ENCODE measurements at places on chromosomes 16 and 17.

DNA sequence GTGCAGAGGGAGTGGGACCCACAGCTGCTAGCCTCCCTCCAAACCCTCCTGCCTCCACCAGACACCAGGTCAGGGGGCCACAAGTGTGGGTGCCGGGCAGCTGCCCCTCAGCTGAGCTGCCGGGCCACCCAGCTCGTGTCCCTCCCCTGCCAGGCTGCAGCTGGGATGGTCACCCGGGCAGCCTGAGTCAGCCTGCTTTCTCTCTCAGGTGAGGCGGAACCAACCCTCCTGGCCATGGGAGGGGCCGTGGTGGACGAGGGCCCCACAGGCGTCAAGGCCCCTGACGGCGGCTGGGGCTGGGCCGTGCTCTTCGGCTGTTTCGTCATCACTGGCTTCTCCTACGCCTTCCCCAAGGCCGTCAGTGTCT, 6.9 kb downstream of the SLC16A3 start:
- DNase-seq = no peak

GRCh38 chr16:25493136-25493811, 198.5 kb upstream of the HS3ST4 start:
- DNase-seq = no peak

DNA sequence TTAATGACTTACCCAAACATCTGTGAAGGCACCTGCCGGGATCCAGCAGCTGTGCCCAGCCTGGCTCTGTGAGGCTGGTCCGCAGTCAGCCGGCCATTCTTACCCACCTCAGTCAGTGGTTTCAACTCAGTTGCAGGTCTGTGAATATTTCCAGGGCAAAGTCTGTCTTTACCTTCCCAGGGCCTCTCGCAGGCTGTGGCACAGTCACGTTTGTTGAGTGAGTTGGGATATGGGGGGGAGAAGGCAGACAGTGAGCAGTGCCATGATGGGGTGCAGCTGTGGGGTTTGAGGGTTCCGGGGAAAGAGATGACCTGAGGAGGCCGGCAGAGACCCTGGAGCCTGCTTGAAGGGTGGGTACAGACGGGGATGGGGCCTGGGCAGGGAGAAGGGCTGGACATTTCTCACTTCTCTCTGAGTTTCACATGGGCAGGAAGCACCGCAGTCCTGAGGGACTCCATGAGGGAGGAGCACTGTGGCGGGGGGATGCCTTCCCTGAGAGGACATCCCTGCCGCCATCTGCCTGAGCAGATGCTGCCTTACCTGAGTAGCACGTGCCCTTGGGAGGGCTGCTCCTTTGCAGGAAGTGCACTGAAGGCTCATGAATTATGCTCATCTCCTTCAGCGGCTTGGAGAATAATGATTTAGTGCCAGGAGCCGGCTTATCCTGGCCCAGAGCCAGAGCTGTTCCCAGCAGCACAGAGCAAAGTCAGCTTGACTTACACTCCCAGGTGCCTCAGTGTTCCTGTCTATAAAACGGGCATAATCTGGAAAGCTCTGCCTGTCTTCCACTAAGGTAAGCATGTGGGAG, 48.1 kb downstream of the KSR1 start:
- no peak for DNase-seq

GRCh38 chr16:27253526-27253930, 15.0 kb downstream of the NSMCE1 start:
- DNase-seq = peak; percentile 57

- DNase-seq = no peak
Measured at GRCh38 chr16:24729951-24730815, 732 bp downstream of the TNRC6A start.

DNA sequence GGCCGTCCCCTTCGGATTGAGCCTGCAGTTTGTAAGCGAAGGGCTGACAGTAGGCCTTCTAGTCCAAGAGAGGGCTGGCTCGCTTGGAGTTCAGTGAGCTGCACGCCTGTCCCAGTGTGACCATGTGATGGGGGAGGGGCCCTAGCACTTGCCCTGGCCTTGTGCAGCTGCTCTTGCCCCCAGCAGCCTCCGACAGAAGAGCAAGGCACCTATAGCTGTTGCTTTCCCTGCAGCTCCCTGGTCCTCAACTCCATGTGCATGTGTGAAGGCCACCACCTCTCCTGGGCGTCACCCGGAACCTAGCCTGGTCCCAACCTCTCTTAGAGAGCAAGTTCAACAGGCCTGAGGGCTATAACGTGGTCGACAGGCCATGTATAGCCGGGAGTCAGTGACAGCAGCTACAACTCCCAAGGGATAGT, 5.6 kb downstream of the SPHK1 start:
- DNase-seq = no peak

GRCh38 chr17:48726916-48727286, 1.6 kb downstream of the HOXB13 start:
- DNase-seq = no peak

- no peak for DNase-seq
Measured at GRCh38 chr16:76265434-76266045, 11.7 kb upstream of the CNTNAP4 start.

DNA sequence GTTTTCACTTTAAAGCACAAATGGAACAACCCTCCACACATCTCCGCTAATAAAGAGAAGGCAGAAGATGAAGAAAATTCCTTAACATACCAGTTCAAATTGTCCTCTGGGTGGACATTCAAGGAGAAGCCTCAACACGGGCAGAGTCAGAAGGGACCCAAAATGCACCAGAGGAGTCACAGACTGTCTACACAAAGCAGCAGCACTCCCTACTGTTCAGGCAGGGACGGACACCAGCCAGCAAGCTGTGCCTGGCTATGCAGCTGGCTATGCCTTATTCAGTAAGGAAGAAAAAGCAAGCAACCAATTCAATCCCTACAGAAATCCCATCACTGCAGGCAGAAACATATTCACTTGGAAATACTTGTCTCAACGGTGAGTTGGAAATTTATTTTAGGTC, 8.1 kb downstream of the DNAJC7 start:
- DNase-seq = no peak

DNA sequence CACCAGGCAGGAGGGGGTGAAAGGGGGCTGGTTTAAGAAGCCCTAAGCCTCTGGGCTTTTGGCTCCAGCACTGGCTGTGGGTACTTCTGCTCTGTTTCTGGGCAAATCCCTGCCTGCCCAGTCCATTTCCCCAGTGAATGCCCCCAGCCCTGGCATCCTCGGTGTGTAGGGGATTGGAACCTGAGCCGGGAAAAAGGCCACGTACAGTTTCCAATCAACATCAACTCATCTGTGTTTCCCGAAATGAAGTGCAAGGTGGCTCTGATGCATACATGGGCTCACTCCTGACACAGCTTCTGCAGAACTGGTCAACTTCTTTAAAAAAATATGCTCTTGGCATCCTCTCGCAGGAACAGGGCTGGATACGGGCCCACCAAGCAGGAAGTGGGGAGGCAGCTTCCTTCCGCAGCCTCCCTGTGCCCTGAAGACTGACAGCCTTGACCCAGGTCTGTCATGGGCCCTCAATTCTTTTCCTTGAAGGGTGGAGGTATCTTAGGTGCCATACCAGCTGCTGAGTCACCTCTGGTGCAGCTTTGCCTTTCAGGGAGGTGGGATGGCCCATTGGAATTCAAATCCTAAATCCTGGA, 73.3 kb downstream of the N4BP1 start:
- DNase-seq = peak; percentile 62

GRCh38 chr16:56777482-56777881, 47.6 kb downstream of the NUP93 start:
- DNase-seq = no peak

- DNase-seq = no peak
Measured at GRCh38 chr17:630801-631200, 83.8 kb downstream of the VPS53 start.
